ENCODE measurements at places on chromosomes 7 and 10.
A peak's percentile ranks its signal among the peaks of the same experiment; 100 is the strongest.

DNA sequence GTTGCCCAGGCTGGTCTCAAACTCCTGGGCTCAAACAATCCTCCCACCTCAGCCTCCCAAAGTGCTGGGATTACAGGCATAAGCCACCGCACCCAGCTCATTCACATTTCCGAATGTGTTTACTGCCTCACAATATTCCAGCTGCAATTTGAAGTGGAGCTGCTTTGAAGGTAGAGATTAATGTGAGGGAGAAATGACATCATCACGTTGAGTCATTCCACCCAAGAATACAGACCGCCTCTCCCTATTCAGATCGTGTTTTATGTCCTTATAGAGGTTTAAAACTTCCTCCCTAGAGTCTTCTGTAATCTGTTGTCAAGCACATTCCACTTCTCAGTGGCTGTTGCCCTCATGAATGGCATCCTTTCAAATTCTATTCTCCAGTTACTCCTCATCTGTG lies 100.4 kb upstream of the PDGFA start:
- peak; percentile 59 for DNase-seq

DNA sequence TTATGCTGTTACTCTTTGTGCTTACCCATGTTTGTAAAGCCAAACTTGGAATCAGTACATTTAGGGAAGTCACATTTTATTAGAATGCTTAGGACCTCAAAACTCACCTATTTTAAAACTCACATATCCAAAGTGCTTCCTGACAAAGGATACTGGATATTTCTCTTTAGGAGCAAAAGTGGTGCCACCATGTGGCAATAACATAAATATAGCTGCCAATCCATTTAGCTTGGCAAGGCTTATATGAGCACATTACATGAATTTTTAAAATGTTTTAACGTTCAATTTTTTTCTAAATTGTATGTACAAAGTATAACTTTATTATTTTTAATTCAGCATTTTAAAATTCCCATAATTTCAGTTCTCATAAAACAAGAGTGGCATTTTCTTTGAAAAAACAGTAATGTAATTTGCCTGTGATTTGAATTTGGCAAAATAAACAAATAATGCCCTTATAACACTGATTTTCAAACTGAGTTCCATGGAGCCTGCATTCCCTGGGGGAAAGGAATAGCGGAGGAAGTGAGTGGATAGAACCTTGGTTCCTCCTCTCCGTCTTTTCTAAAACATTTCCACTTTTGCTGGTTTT lies 75.4 kb downstream of the HDAC9 start:
- peak; percentile 19 for DNase-seq

DNA sequence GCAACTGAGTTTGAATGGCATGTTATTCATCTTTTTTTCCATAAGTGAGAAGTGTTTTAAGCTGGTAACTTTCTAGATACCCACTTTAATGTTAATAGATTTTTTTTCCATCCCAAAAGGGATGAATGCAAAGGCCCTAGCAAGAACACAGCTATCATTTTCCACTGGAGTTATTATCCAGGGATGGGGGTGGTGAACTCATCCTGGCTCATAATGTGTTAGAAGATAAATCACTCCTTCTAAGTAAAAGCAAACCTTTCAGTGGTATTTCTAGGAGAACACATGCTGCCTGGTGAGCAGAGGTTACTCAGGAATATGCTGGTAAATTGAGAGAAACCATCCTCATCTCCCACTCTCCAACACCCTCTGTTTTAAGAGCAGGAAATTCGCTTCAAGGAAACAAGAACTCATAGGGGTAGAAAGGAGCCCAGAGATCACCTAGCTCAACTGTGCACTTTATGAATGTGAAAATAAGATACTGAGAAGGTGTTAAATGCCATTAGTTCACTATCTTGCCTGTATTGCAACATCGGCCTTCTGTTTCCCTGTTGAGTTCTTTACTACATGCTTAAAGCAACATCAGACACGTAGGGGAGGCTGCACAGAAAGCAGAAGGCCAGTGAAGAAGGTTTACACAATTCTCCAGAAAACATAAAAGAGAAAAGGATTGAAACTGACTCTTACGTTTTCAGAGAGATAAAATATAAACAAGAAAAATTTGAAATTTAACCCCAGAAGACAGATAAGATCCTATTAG lies 264.0 kb upstream of the PRKCQ start:
- no peak for DNase-seq

DNA sequence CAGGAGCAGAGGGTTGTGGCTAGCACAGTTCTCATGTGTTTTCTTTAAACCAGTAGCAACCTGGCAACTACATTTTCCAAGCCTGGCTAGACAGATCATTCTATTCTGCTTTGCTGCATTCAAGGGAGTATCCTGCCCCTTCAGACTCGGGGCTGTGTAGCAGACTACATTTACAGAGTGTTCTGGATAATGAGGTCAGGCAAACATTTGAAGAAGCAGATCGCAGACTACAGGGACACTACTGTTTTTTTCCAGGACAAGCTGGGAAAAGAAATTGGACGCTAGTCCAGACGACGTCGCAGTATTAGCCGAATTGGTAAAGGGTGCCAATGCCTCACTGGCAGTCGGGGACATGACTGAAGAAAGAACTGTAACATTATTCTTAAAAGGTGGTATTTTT lies 61.0 kb upstream of the PAPSS2 start:
- no peak for DNase-seq

GRCh38 chr7:47988496-47989386 lies 9.3 kb upstream of the HUS1 start:
- DNase-seq: peak; percentile 51

DNA sequence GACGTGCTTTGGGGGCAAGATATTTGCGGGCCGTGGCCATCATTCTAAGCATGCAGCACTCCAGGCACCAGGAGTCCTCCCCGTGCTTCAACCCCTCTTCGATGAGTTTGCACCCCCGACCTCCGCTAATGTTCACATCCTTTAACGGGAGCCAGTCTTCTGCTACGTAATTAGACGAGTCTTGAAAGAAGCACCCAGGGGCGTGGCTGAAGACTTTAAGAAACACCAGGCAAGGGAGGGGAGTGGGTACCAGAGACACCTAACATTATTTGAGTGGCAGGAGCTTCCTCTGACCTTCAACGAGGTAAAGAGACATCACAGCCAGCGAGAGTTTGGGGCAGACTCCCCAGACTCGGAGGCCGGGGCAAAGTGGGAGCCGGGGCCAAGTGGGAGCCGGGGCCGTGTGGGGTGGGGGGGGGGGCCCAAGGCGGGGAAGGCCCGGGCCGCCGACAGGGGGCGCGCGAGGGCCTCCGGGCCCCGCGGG lies 31.1 kb upstream of the TOMM7 start:
- DNase-seq: no peak

GRCh38 chr10:110843031-110843430 lies 28.7 kb upstream of the PDCD4 start:
- peak; percentile 42 for DNase-seq

DNA sequence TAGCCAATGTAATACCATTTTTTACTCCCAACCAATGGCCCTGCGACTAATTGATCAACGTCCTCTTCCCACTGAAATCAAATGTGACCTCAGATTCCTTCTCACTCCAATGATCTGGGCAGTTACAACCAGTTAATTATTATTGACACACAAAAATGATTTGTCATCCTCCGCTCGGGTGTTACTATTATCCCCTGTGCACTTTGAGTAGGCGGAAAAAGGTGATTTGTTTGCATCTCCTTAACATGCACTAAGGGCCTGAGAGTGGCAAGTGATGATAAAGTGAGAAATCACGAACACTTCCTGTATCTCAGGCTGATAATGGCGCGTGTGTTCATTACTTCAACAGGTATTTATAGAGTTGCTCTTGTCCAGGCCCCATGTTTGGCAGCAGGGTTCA lies 40.9 kb upstream of the PNLIP start:
- DNase-seq: no peak

DNA sequence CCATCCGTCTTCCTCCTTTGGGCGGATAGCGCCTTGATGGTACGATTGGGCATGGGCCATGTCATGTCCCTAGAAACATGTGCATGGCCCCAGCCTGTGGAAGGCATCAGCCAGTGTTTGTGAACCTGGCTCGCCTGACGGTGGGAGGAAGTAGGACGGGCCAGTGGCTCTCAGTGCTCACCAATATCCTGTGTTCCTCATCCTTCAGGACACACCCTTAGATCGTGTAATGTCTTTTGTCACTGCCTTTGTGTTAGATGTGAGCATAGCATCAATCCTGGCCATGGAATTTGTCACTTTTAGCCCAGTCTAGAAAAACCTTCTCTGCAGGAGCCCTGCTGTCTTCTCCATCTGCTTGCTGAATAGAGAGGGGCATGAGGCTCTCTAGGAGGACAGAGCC lies 77.6 kb downstream of the PFKFB3 start:
- DNase-seq: no peak

Data from H7 (cell line).